ENCODE measurements at places on chromosomes 11 and 22.

GRCh38 chr22:19085233-19085718 is 36.9 kb downstream of the DGCR2 start:
- DNase-seq = no peak

DNA sequence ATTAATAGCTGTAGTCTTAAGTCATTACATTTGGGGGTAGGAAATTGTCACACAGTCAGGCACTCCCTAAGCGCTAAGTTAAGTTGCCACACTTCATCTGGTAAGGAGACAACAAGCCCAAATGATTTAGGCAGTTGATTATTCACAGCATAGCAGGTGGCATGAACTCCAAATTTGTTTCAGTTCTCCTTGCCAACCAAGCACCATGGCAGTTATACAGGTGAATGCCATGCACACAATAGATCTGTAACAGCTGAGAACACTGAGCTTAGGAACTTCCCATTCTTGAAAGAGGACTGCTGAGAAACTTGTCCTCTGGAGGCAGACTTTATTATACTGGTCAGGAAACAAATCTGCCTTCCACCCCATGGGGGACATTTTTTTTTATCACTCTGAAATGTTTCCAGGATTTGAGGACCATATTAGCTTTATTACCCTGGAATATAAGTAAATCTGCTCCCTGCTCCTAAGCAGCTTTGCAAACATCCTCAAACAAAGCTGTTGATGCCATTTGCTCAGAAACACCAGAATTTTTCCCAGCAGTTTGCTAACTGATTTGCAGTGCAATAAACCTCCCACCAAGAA is 5.1 kb upstream of the INTS4 start:
- DNase-seq = no peak

DNA sequence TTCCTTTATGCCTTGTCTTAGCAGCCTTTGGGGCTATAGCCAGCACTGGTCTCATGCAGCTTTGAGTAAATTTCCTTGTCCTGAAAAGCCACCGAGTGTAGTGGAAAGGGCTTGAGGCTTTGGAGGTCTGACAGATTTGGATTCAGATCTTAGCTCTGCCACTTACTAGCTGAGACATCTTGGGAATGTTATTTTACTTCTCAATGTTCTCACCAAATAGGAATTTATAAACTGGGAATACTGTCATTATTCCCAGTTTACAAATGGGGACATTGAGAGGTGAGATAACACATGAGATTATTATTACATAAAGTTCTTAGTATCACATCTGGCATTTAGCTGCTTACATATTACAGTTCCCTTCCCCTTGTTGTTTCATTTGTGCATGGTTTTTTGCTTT is 95.5 kb downstream of the COMMD9 start:
- no peak for DNase-seq

DNA sequence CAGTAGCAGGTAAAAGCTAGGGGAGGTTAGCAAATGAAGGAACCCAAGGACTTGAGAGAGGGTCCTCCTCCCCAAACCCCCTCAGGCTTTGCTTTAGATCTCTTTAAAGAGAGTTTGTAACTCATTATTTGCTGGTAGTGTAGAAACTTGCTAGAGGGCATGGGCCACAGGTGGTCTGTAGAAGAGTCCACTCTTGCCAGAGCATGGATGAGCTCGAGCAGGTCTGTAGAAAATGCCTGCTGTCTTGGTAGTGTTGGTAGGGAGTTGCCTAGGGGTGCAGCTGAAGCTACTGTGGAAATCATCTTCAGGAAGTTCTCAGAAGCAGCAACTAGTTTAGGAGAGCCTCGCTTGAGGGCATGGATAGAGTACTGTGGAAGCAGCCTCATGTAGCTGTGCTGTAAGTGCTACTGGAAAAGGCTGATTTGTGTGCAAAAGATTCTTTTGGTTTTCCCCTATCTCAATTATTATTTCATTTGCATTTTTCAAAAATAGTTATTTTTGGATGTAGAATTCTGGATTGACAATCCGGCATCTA is 104.3 kb downstream of the TMEM135 start:
- DNase-seq = no peak

- DNase-seq = no peak
Observed at GRCh38 chr11:82899186-82899820, 927 bp downstream of the PRCP start.

- DNase-seq = peak; percentile 62
Observed at GRCh38 chr22:17980638-17981051, 43.7 kb downstream of the MICAL3 start.

GRCh38 chr11:97072420-97072819 is 682.6 kb downstream of the JRKL start:
- DNase-seq = no peak

GRCh38 chr22:28402060-28402459 is 277.6 kb downstream of the TTC28 start:
- no peak for DNase-seq

DNA sequence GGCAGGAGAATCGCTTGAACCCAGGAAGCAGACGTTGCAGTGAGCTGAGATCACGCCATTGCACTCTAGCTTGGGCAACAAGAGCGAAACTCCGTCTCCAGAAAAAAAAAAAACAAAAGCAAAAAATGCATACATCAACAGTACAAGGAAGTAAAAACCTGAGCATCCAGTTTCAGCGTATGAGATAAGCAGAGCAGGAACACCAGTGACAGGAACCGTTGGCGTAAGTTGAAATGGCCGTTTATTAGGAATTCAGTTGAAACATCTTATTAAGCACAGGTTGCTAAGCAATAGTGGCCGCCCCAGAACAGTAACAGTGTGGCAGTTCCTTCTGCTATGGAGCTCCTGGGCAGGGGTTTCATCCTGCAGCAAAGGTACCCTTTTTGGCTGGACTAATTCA is 4.0 kb upstream of the L3MBTL2 start:
- DNase-seq = no peak

DNA sequence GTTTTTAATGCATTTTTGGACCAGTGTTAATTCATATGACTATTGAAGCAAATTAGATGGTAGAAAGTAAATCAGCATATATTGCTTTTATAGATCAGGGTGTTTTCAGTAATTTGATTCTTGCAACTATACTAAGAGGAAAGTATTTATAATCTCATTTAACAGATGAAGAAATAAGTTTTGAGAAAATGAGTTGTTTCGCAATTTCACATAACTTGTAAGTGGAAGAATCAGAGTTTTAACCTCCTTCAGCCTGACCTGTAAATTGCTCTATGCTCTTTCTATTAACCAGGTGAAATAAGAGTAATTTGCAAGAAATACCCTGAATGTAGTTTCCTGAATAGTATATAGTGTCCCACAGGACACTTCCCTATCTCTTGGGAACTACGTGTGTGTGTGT is 1106.8 kb upstream of the RAG2 start:
- DNase-seq = no peak

DNA sequence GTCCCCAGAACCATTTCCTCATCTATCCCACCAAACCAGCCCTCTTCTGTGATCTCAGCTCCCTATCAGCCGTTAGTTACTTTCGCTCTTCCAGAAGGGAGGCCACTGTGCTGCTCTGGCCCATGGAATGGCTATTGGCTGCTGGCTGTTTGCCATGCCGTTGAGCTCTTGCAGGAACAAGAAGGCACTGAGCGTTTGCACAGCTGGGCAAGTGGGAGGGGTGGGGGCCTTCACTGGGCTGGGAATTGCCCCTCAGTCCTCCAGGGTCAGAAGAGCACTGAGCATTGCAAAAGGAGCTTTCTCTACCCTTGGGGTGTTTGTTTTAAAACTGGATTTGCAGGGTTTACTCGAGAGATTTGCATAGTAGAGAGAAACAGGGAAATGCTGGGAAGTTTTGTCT is 129.0 kb upstream of the PARVA start:
- no peak for DNase-seq

GRCh38 chr11:116336540-116336939 is 436.2 kb downstream of the BUD13 start:
- DNase-seq = no peak

DNA sequence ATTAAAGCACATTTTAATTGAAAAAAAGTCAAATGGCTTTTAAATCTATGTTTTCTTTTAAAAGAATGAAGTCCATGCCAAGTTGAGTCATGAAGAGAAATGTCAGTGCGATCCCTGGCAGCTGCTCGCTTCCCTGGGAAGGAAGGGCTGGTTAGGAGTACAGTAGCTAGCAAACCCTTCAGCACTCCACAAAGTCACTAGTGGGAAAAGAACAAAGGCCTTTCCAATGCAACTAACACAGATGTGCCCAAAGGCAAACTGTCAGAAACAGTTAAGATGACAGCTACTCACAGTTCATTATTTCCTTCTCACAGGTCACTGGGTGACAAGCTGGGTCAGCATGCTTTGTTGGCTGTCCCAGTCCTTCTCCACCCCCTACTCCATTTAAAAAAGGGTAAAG is 308.7 kb downstream of the DCDC1 start:
- no peak for DNase-seq

DNA sequence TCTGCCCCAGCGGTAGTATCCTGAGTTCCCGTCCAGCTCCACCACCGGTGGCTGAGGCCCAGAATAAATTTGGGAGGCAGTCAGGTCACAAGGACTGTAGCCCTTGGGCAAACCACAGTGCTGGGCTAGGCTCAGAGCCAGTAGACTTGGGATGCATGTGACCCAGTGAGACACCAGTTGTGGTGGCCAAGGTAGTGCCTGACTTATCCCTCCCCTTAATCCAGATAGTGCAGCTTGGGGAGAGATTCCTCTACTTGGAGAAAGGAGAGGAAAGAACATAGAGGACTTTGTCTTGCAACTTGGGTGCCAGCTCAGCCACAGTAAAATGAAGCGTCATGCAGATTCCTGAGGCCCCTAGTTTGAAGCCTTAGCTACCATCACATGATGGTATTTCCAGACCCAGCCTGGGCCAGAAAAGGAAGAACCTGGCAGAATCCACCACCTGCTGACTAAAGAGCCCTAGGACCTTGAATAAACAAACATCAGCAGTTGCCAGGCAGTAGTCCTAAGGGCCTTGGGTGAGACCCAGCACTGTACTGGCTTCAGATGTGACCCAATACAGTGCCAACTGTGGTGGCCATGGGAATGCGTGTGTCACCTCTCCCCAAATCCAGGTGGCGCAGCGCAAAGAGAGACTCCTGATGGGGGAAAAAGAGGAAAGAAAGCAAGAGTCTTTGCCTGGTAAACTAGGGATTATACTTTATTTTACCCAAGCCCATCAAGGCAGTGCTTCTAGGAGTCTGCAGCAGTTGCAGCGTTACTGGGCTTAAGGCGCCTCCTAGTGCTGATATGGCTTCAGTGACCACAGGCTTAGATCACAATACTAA is 17.0 kb upstream of the DDX10 start:
- DNase-seq = peak; percentile 73

DNA sequence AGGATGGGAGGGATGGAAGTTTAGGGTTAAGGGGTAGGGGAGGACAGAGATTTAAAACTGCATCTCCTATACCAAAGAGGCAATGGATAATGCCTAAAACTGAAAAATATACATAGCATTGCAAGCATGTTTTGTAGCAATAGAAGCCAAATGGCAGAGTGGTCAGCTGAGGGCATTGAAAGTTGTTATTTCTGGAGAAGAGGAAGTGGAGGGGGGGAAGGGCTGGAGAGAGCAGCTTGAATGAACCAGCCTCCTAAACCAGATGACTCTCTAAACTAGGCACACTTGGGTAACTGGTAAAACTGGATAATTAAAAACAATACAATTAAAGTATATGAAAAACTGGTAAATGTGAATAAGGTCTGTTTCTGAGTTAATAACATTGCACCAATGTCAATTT is 70.3 kb upstream of the TP53I11 start:
- DNase-seq = no peak

DNA sequence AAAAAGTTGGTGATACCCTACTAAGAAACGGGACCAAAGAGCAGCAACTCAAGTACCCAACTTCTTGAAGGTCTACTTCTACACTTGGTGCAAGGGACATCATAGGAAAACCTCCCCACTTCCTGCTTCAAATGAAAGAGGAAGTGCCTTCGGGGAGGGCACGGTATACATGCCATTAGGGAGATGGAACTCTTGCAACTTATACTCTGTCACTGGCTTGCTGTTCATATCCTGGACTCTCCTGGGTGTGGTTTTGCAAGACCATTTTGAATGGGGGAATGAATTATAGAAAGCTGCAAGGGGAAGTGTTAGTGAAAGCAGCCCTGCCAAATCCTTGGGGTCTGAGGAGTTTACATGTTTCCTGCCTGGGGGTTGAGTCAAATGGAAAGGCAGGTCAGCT is 41.9 kb downstream of the CSNK2A3 start:
- no peak for DNase-seq

DNA sequence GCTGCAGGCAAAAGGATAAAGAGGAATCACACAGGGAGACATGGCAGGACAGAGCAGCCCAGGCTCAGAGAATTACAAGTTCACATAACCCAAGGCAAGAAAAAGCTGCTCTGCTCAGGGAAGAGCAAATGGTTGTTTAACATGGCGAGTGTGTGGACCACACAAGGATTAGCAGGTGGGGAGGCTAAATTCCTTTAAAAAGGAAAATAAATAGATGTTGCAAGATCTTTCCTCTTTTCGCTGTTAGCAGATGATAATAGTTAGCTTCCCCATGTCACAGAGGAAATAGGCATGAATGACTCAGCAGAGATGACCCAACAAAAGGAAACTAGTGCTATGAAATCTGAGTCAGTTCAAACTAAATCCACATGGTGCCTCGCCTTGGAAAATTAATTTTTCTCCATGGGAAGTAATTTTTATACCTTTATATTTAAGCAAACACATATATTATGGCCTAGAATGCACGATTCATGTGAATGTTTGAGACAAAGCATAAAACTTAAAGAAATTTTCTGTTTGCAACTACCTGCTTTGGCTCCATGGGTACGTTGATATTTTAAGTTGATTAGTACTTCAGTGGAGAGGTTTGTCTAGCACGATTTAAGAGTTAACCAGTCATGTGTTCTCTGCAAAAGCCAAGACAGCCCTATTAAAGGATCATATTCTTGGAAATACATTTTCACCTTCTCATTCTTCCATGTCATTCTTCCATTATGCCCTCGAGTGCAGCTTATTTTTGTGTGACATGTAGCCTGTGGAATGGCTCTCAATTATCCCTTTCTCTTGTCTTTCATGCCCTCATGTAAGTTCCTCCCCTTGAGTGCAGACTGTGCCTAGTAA is 38.5 kb upstream of the FJX1 start:
- DNase-seq = no peak

Measured in activated CD4-positive, alpha-beta T cell treated with anti-CD3 and anti-CD28 coated beads for 48 hours (primary cell).